Mucosa of descending colon (tissue), 3 donors: ENCODE measurements at places on chromosomes 6 and 20. TPM values are rescaled to one million over a fixed set of nuclear protein-coding genes. Genes with fewer than 3 reads are reported as not detected.
A peak's percentile ranks its signal among the peaks of the same experiment; 100 is the strongest.

- DNase-seq, result no peak
These were observed 23.0 kb upstream of the LYRM2 start for GRCh38 chr6:89661559-89661958.

ZGPAT gene
- total RNA-seq, result 31.7 TPM

DNA sequence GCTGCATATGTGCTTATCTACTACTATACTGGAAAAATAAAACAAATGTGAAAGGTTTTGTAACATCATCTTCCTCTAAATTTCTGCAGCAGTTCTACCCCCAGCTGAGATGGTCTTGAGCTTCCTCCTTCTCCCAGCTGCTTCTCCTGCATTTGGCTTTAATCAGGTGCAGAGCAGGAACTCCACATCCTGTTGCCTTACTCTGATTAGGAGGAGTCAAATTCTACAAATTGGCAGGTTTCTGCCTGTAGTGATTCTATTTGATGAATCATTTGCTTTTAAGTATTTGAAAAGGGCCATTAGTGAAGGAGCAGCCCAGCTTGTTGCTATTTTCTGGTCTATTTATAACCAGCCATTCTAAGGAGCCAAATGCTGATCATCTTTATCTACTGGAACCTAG, 224.5 kb downstream of the GMDS start:
- DNase-seq, result no peak

FOXS1 gene
- 0.60 TPM for total RNA-seq

DNA sequence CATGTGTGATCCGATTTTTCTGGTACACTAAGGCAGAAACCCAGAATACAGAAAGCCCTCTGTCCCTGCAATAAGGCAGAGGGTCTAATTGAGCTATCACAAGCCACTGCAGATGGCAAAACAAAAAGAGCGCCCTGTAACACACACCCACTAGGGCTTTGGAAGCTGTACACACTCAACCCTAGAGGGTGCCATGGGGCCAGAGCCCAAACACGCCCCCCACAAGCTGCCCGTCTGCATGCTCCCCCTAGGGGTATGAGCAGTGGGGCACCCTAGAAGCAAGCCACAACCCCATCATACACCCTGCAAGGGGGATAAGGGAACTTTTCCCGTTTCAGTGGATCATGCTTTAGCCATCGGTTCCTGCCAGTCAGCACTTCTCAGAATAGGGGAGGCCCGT, 62.2 kb upstream of the PDE10A start:
- DNase-seq, result no peak

CDH26 gene
- 2.2 TPM for total RNA-seq

GRCh38 chr6:149211046-149211571, 106.4 kb upstream of the TAB2 start:
- no peak for DNase-seq

DNA sequence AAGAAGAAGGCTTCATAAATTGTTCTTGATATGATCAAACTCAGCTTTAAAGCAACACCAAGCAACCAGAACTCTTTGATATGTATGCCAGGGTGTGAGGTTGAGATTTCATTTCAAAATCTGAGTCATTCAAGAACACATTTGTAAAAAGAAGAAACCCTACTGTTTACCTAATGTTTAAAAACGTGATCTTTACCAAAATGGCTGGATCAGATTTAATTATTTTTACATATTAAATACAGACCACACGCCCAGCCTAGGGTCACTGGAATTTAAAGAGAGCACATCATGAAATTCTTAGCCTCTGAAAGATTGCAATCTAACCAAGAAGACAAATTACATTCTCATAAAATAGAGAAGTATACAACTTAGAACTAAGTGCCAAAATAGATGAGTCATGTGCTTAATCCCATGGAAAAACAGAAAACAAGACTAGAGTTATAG, 206.8 kb upstream of the SMLR1 start:
- no peak for DNase-seq

GRCh38 chr6:107442938-107443607, 16.3 kb downstream of the PDSS2 start:
- no peak for DNase-seq

DNA sequence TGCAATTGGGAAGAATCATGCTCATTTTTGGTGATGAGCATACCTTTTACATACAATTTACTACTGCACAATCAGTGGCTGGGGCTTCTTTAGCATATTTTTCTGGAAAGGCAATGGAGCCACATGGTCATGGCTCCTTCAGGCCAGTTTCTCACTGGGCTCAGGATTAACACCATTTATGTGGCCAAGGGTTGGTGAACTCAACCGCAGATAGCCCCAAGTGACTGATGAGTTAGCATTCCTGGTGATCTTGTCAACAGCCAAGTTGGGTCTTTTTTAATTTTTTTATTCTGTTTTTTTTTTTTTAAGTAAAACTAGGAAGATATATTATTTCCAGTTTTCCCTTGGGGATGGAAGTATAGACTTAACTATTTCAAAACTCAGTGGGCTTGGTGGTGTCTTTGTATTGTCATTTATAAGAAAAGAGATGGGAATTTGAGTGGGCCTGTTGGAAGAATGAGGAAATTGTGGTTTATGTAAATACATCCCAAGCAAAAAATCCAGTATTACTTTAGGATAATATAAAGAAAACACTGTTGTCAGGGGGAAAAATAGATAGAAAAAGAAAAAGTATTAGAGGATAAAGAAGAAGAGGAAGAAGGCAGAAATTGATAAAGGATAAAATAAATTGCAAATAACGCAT, 397.4 kb downstream of the MAFB start:
- no peak for DNase-seq

GRCh38 chr6:160808263-160808662, 106.2 kb downstream of the PLG start:
- DNase-seq, result no peak

DNA sequence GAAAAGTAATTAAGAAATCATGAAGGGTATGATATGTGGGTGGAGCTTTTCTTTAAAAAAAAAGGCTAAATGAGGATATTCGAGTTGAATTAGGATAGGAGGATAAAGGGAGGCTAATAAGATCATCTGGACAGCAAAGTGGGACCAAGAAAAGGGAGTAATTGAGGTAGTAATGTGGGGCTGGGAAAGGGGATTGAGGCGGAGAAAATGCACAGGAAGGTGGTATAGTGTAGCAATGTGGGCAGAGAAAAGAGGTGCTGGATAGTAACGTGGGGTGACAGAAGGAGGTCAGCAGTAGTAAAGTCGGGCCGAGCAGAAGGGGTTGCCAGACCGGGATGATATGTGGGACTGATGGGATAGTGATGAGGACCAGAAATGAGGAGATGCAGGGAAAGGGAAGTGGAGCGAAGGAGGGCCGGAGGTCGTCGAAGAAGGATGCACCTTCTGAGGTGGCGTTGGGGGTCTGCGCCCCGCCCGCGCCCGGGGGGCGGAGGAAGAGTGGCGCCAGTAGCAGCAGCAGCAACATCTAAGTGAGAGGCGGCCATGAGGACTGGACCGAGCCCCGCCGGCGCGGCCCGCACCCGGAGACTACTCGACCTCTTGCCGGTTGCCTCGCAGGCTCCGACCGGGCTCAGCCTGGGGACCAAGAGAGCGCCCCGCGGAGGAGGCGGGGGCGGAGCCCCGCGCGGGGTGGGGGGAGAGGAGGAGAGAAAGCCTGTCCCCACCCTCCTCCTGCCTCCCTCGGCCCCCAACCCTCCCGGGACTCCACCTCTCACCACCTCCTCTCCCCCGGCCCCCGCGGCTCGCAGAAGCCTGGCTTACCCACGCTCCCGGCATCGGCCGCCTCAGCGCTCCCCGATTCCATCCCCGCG, 887 bp downstream of the GABBR1 start:
- DNase-seq, result peak; percentile 56
